ENCODE measurements at places on chromosomes 2 and 18.

DNA sequence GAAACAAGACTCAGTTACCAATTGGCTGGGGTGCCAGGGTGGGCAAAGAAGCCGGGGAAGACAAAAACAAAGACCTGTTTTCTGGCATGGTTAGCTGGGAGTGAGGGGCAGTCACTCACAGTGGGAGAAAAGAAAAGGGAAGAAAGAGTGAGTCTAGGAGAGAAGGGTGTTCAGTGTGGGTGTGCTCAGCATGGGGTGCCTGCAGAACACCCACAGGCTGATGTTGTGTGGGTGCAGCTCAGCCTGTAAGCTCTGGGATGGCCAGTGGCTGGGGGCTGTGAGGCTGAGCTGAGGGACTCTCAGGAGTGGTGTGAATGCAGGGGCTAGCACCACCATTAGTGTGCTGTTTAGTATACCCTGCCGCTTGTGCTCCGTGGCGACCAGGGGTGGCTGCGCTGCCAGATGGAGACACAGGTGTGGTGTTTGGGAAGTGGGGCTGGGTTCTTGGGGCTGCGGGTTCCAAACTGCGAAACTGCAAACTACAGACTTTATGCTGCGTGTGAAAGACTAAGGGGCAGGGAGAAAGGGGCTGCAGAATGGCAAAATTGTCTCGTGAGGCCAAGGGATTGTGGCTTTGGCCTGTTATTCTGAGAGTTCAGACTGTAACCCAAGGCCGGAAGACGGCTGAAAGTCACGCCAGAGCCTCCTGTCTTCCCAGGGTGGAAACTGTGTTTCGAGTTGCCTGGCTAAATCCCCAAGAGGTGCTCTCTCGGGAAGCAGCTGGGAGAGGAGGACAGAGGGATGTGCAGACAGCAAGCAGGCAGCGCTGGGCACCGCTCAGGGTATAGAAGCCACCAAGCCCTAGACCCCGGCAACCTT is 156.3 kb downstream of the TTC32 start:
- DNase-seq = no peak

DNA sequence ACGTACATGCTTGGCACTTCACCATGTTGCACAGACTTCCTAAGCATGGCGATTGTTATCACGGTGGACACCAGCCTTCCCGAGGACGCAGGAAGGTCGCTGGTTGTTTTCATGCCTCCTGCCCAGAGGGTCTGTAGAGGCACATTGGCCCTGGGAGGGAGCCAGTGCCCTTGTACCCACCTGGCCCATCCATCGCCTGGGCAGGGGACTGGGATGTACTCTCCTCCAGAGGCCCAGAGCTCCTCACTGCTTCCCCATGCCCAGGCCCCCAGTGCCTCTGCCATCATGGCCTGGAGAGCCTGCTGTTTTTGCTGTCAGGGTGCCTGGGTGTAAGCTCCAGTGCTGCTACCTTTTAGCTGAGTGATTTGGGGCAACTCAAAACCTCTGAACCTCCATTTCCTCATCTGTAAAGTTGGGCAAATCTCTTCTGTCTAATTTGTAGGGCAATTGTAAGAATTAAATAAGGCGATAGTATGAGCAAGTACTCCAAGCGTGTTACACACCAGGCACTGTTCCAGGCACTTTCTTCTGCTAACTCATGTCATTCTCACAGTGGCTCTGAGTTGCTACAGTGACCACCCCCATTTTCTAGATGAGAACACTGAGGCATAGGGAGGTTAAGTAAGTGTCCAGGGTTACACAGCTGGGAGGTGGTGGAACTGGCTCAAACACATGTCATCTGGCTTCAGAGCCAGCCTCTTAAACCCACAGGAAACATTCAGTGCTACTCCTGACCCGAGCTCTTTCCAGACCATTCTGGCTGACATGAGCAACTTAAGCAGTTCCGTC is 45.3 kb downstream of the GREB1 start:
- DNase-seq = no peak

- DNase-seq = no peak
These were observed 13.6 kb upstream of the RAB10 start for GRCh38 chr2:26020231-26020640.

DNA sequence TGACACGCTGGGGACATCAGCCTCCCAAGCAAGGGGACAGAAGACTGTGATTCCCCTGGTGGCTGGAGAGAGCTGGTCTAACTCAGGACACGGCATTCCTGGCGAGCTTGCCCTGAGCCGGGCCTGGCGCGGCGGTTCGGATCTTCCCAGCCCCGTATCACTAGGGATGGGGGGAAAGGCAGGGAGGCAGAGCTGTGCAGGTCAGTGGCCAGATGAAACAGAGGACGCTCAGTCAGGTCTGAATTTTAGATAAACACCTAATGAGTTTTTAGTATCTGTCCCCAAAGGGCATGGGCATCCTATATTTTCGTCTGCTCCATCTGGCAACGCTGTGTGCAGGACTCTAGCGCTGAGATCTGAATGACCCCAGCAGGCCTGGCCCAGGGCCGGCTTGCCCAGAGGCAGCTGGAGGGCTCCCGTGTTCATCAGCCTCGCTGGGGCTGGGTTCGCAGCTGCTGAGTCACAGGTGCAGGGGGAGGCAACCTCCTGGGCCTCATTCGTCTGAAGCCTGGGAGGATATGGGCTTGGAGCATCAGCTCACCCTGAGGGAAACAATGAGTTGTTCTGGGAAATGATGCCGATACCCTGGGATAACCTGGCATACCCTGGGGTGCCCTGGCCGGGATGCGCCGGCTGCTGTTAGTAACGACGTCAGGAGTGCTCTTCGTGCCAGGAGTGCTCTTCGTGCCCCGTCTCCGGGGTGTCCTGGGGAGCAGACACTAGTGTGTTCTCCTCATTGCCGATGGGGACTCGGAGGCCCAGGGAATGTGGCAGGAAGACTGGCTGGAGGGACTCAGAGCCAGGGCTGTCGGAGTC is 48.1 kb upstream of the HPCAL1 start:
- DNase-seq = no peak

DNA sequence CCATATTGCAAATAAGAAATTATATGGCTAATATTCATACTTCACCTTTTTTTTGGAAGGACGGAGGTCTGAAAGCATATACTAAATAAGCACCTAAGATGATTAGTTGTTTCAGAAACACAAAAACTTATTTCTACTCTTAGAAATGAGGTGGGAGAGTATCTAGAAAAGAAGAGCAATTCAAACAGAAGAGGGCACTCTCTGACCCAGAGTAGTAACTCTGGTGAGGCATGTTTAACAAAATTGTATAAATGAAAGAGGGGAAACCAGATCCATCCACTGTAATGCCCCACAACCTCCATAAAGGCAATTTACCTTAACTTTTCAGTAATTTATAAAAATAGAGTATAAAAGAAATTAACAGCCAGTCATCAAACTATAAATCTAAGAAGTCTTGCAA is 669.6 kb upstream of the VRK2 start:
- no peak for DNase-seq

DNA sequence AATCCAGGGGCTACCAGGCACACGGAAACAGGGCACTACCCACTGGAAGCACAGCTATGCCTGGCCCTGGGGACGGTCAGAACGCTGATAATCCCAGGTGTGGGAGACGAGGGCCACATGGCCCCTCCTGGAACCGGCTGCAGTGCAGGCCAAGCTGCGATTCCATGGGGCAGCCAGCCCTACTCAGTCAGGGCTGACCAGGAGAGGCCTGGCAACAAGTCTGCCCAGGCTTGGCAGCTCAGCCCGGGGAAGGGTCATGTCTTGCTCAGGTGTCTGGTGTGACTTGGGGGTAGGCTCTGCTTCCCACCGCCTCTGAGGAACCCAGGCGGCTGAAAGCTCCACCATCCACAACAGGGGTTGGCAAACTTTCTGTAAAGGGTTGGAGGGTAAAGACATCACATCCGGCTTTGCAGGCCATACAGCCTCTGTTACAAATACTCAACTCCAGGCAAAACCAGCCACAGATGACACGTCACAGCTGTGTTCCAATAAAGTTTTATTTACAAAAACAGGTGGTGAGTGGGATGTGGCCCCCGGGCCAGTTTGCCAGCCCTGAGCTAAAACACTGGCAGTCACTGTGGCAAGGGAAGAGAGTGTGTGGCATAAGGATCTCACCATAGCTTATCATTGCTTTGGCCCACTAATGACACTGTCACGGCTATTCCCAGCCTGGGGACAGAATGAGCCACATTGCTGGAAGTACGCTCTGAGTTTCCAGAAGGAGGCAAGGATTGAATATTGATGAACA is 85.2 kb downstream of the NDUFA10 start:
- no peak for DNase-seq

- DNase-seq = no peak
These were observed 131.0 kb downstream of the GALR1 start for GRCh38 chr18:77380695-77381094.

- DNase-seq = no peak
These were observed 159.3 kb upstream of the GULP1 start for GRCh38 chr2:188132385-188132784.

All from cerebellar nuclear complex (tissue), 1 donor.